ENCODE measurements at places on chromosomes 12 and 14.

- no peak for DNase-seq
Measured at GRCh38 chr12:64532734-64533351, 77.5 kb upstream of the RASSF3 start.

DNA sequence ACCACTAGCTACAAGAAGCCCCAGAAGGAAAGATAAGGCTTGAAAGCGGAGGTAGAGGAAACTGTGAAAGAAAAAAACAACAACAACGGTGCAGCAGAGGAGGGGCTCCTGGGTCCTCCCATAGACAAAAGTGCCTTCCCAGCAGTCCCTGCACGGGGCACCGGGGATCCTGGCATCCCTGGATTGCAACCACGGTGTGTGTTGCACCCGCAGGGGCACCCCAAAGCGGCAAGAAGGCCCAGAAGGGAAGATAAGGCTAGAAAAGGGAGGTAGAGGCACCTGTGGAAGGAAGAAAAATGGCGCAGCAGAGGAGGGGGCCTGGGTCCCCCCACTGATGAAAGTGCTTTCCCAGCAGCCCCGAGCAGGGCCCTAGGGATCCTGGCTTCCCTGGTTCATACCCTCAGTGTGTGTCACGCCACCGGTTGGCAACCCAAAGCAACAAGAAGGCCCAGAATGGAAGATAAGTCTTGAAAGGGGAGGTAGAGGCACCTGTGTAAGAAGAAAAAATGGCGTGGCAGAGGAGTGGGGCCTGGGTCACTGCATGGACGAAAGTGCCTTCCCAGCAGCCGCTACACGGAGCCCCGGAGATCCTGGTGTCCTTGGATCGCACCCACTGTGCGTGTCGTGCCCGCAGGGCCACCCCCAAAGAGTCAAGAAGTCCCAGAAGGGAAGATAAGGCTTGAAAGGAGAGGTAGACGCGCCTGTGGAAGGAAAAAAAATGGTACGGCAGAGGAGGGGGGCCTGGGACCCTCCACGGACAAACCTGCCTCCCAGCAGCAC lies 281.0 kb downstream of the ALG10 start:
- DNase-seq, result no peak

DNA sequence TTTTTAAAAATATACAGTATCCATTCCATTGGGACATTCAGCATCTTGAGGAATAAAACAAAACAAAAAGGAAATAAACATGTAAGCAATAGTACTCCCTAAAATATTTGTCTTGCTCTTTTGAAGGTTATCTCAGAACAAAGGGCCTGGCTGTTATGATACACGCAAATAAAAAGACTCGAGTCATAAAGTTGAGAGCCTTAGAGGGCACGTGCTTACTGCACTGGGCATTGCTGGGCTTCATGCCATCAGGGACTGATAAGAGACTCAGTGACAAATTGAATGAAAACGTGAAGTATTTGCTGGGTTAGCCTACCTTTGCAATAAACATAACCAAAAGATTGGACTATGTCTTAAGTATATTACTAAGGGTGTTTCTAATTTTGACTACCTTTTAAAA lies 118.9 kb downstream of the SLC35F4 start:
- no peak for DNase-seq

DNA sequence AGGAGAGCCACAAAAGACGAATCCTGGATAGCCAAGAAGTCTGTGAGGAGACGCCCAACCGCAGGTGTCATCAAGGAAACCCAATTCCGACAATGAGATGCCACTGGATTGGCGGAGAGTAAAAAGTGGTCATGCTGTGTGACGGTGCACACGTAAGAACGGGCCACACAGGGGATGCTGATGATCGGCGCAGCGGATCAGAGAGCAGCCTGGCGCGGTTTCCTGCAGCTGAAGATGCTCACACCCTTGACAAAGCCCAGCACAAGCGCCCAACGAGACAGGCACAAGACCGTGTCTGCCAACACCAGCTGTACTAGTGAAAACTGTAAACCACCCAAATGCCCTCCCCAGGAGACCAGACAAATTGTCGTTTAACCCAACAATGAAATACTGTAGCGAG lies 55.8 kb downstream of the CCDC85C start:
- no peak for DNase-seq

- DNase-seq, result no peak
Measured at GRCh38 chr12:32884962-32885361, 11.6 kb downstream of the PKP2 start.

- no peak for DNase-seq
Measured at GRCh38 chr14:26905229-26905628, 307.4 kb upstream of the NOVA1 start.

- no peak for DNase-seq
Measured at GRCh38 chr12:105559310-105559709, 228.8 kb downstream of the C12orf75 start.

GRCh38 chr14:73740618-73741326 lies 26.6 kb upstream of the PNMA1 start:
- no peak for DNase-seq

DNA sequence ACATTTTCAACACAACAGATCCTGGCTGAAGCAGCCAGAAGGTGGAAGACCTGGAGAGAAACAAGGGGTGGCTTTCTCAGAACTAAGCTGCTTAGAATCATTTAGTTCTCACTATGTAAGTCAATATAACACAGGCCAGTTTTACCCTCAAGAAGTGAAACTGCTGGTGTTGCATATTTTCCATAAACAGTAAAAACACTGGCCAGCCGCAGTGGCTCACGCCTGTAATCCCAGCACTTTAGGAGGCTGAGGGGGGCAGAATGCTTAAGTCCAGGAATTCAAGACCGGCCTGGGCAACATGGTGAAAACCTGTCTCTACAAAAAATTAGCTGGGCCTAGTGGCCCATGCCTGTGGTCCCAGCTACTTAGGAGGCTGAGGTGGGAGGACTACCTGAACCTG lies 11.6 kb downstream of the STX2 start:
- DNase-seq, result no peak

- DNase-seq, result no peak
Measured at GRCh38 chr14:75022655-75023054, 19.9 kb downstream of the EIF2B2 start.

- peak; percentile 95 for DNase-seq
Measured at GRCh38 chr14:74620497-74620921, 8.5 kb upstream of the LTBP2 start.

DNA sequence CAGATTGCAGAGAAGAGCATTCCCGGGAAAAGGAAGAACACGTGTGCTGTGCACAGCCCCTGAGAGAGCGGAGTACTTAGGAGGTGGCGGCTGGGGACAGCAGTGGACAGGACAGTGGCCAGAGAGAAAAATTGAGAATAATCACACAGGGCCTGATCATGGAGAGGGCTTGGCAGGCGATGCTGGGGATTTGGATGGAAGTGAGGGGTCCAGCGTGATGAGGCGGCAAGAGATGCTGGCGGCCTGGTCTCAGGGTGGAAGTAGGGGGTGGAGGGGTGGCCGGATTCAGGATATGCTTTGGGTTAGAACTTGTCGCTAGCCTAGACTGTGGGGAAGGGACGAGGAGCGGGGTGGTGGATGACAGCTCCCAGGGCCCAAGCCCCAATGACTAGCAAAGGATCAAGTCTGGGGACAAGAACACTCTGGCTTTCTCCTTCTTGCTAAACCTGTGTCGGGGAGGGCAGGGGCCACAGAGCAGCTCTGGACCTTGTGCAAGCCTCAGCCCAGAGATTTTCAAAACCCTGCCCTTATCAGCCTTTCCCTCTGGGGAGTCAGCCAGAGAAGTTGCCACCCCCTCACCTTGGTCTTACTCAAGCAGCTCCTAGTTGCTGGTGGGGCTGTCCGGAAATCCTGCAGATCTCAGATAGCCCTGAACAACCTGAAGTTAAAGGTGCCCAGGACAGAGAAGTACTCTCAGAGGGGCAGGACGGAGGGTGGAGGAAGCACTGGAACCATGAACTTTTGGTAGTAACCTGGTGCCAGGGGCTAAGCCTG lies 1.3 kb downstream of the HVCN1 start:
- no peak for DNase-seq

DNA sequence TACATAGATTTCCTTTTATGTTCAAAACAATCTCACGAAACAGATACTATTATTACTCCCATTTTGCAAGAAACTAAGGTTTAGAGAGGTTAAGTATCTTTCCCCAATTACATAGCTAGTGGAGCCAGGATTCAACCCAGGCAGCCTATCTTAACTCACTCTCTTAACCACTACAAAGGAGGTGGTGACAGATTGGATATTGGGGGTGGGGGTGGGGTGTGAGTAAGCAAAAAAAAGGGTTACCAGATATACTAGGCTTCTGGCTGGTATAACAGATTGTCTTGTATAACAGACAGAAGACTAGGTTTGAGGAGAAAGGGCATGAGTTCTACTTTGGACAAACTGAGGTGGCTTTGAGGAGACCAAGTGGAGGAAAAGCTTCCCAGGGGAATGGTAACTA lies 2.1 kb downstream of the GMFB start:
- no peak for DNase-seq

DNA sequence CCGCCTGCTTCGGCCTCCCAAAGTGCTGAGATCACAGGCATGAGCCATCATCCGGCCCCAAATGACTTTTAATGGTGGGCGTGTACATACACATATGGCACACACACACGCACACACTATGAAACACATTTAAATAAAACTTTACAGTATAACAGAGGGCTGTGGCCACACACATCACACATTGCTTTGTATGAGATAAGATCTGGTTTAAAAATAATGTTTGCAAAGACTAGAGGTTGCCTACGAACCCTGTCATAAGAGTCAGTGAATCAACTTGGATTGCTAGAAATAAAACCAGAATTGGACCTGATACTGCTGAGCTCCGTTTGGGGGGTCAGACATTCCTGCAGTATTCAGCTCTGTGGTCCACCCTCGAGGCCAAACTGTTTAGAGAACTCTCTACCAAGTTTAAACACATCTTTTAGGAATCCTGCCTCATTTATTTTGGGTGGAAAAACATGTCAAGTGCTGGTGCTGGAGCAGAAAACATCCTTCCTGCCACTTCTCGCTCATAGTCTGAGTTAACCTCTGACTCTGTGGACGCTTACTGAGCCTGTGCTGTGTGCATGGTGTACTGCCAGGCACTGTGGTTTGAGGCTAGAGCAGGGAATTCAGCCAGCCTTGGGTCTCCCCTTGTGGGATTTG lies 47.8 kb upstream of the EML1 start:
- DNase-seq, result no peak

DNA sequence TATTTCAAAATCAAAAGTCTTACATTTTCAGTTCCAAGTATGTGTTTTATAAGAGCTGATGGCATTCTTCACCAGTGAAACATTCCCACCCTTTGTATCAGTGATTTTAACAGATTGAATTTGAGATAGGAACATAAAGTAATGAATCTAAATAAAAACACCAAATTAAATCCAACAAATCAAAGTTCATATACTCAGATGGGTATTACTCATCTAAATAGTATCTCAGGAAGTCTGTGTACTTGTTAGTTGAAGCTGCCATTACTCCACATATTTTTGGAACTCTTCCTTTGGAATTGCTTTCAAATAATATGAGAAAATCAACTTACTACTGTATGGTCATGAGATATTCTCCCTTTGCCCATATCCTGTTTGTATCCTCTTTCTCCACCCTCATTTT lies 89.1 kb downstream of the MIA2 start:
- DNase-seq, result no peak

DNA sequence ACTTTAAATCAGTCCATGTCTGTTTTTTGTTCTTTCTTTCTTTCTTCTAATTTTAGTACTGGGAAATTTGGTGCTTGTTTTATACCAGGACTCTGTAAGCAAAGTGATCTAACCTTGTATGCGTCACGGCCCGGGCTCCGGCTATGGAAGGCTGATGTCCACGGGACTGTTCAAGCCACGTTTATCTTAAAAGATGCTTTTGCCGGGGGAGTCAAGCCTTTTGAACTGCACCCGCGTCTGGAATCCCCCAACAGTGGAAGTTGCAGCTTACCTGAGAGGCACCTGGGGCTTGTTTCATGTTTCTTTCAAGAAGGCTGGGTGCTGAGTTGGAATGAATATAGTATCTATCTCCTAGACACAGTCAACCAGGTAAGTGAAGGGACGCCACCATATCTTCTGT lies 62.2 kb downstream of the TECPR2 start:
- DNase-seq, result no peak

- DNase-seq, result no peak
Measured at GRCh38 chr14:73153272-73153671, 17.0 kb downstream of the PSEN1 start.
